Activated gamma-delta T cell (primary cell): ENCODE measurements at places on chromosomes 4 and X.
A peak's percentile ranks its signal among the peaks of the same experiment; 100 is the strongest.

- no peak for DNase-seq
These were observed 2.0 kb downstream of the GAK start for GRCh38 chr4:930028-930551.

DNA sequence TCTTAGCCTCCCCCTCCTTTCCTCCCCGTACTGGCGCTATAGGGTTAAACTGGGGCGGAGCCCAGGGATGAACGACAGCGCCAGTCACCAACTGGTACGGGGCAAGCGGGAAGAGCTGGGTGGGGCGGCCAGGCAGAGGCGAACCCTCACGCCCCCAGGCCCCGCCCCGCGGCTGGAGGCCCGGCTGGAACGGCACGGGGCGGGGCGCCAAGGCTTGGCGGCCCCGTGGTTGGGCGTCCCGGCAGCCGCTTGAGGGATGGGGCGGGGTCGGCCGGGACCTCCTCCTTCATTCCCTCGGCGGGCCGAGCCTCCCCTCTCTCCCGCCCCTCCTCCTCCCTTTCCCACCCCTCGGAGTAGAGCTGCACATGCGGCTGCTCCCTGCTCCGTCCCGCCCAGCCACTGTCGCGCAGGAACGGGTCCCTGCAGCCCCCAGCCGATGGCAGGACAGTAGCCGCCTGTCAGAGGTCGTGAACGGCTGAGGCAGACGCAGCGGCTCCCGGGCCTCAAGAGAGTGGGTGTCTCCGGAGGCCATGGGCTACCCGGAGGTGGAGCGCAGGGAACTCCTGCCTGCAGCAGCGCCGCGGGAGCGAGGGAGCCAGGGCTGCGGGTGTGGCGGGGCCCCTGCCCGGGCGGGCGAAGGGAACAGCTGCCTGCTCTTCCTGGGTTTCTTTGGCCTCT is at the start of gene EDA:
TSS of gene EDA (plus strand) at position 335 of the 678 bp plus-strand sequence.
- peak; percentile 19 for DNase-seq

DNA sequence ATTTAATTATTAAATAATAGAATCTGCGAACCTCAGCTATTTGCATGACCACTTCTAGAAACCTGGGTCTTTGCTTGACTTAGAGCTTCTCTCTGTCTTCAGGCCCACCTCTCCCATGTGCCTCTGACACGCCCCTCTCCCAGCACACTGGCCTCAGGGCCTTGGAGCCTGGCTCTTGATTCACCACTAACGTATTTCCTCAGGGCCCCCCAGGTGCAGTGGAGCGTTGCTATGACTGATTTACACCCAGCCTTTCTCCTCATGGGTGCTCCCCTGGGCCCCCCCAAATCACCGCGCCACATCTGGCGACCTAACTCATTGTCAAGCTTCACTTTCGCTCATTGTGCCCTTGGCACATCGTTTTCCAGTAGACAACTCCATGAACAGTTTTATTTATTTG is 37.9 kb upstream of the TENM3 start:
- DNase-seq: no peak

DNA sequence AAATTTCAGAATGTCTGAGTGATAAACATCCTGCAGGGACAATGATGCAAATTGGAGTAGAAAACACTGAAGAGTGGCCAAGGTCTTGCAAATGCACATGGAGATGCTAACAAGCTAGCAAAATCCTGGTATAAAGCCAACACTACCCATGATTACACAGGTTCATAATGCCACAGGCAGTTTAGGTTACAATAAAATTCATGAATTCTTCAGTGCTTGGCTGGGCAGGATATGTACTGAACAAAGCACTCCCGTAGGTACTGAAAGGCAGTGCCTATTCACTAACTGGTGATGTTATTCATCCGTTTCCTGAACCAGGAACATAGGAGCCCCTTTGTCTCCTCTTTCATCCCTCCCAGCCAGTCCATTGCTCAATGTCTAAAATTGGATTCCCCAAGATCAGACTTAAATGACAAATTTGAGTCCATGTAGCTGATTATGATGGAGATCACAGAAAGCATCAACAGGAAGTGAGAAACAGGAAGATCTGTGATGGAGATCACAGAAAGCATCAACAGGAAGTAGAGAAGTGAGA is 244.5 kb downstream of the DMD start:
- DNase-seq: no peak

DNA sequence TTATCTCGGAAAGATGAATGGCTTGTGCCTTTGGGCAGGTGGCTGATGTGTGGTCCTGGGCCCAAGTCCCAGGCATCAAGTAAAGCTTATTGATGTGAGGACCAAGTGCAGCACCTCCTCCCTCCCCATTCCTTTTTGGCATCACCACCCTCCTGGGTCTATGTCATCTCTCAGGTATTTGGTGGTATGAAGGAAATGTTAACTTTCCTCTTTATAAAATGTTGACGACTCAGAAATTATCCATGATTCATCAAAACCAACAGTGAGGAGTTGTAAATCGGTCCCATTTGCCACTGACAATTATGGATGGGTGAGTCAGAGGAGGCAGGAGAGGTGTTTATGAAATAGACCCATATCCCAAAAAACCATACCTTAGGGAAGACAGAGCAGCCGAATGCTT is 229.4 kb upstream of the GATB start:
- DNase-seq: no peak

DNA sequence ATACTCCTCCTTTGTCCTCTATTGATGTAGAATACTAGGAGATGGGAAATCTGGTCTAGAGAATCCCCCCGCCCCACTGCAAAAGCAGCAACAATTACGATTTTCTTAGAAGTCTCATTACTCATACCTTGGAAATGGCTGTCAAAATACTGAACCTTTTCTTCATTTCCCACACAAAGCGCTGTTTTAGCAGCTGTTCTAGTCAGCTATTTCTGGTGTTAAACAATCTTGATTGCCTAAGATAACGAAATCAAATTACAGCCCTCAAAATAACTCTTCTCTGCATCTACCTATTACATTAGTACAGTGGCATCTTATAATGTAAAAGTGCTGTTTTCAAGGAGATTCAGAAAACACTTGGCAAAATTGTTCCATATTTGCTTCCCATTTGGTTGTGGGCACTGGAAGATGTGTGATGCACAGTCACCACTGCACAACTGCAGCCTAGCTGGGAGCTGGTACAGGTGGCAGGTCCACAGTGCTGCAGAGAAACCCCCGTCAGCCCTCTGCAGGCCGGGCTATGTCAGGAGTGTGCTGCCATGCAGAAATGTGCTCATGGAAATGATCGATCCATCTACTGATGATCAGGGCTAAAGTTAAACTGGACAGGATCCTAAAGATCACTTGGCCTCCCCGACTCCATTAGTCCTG is 50.4 kb downstream of the TBC1D9 start:
- no peak for DNase-seq

GRCh38 chr4:11548597-11549082 is 119.9 kb upstream of the HS3ST1 start:
- DNase-seq: no peak

DNA sequence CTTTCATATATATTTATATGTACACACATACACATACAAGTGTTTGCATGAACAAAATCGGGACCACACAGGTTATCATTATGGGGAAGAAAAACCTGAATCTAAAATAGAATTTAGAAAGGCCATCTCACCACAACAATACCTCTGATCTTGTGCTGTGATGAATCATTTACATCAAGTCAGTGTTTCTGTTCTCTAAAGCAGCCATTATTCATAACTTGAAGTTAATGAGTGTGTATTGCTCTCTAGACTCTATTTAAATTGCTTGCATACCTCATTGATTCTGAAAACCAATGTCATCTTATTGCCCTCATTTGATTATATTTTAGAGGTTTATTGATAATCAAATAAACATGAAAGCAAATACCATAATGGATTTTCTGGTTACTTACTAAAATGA is 71.6 kb downstream of the FAM114A1 start:
- DNase-seq: no peak

- DNase-seq: no peak
These were observed 121.7 kb upstream of the ETNPPL start for GRCh38 chr4:108884596-108884995.

DNA sequence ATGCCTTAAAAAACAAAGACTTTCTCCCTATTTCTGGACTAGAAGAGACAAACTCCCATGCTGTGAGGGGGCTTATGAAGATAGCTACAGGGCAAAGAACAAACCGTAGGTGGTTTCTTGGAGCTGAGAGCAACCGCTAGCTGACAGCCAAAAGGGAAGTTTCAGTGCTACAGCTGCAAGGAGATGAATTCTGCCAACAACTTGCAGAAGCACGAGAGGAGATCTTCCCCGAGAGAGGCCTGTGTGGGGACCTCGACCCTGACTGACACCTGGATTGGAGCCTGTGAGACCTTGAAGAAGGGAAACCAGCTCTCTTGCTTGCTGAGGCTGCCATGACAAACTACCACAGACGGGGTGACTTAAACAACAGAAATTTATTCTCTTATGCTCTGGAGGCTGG is 183.8 kb upstream of the VCX3A start:
- DNase-seq: no peak

GRCh38 chrX:153381684-153382532 is 19.2 kb downstream of the PNMA6E start:
- DNase-seq: no peak

DNA sequence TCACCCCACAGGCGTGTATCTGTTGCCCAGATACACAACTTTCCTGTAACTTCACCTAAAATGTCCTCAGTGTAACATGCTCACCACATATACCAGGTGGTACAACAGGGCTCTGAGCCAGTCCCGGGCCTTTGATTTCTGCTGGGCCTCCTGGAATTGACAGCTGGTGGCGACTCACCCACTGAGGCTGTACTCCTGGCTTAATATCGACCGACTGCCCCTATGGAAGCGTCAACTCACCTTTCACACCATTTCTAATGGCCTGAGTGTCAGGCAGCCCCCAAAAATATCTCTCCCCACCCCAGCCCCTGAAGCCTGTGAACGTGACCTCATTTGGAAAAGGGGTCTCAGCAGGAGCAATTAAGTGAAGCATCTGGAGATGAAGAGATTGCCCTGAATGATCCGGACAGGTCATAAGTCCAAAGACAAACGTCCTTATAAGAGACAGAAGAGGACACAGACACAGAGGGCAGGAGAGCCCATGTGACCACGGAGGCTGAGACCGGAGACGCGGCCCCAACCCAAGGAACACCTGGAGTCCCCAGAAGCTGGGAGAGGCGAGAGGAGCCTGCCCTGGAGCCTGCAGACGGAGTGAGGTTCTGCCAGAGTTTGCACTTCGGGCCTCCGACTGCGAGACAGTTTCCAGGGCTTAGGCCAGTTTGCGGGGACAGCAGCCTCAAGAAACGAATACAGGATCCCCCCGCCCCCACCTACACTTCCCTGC is 12.6 kb upstream of the MXD4 start:
- DNase-seq: no peak

DNA sequence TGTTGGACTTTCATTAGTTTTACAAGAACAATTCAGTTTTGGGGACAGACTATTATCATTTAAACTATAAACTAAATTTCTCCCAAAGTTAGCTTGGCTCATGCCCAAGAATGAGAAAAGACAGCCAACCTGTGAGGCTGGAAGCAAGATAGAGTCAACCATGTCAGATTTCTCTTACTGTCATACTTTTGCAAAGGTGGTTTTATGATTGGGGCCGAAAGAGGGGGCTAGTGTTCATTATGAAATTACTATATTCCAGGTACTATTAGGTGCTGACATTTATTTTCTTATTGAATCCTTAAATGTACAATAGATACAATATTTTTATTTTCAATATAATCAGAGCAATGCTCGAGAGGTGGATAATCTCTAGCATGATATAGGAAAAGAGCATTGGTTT is 30.6 kb downstream of the HERC6 start:
- no peak for DNase-seq

- no peak for DNase-seq
These were observed 12.6 kb upstream of the PDE6B start for GRCh38 chr4:612749-613125.

- DNase-seq: no peak
These were observed 7.0 kb upstream of the SLC7A11 start for GRCh38 chr4:138249132-138249531.

- DNase-seq: no peak
These were observed 37.0 kb upstream of the FGF13 start for GRCh38 chrX:138748480-138748879.

GRCh38 chrX:95330292-95330691 is 1354.3 kb upstream of the DIAPH2 start:
- DNase-seq: no peak
